ENCODE measurements at places on chromosomes 12 and 14. TPM values are rescaled to one million over a fixed set of nuclear protein-coding genes. Genes with fewer than 3 reads are reported as not detected.

GRCh38 chr14:62126879-62127478, 364.8 kb downstream of the SNAPC1 start:
- DNase-seq = peak; percentile 72

GRCh38 chr12:1384910-1385309, 209.5 kb downstream of the FBXL14 start:
- no peak for DNase-seq

DNA sequence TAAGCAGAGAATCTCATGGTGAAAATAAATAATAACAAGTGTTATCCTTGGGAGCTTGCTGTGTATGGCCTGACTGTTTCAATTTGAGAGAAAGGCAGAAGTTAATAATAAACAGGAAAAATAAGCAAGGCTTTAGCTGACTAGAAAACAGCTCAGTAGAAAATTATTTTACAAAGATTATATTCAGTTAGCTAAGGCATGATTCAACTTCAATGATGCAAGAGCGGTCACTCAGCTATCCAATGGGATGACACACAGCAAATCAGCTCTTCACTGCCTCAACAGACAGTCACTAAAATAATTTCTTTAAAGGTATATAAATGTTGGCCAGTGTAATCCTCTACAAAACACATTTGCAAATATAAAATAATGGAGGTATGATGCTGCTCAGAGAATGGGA, 18.6 kb downstream of the GSTZ1 start:
- peak; percentile 73 for DNase-seq

GRCh38 chr12:29617407-29617803, 119.9 kb upstream of the OVCH1 start:
- DNase-seq = no peak

Gene LBHD2
- total RNA-seq = not detected

DNA sequence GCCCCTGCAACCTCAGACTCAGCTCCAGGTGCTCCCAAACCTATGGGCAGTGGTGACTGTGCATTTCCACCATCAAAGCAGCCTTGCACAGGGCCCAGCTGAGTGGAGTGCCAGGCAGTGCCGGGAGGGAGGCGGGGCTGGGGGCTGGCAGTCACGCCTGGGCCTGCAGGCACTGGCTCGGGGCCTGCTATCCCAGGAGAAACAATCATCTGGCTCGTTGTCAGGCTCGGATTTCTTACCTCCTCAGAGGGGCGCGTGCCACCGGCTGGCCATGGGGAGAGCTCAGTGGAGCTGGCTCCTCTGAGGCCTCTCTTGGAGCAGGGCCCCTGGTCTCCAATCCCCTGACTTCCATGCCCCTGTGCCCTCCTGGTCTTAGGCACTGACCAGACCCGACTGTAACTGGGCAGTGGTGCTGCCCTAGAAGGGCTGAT, 20.2 kb upstream of the PPP1R13B start:
- DNase-seq = peak; percentile 54

GRCh38 chr14:89309670-89310177, 107.3 kb downstream of the FOXN3 start:
- DNase-seq = no peak

Gene GCN1
- 80.6 TPM for total RNA-seq

- peak; percentile 10 for DNase-seq
Measured at GRCh38 chr12:132560614-132561426, 49.6 kb downstream of the LRCOL1 start.

Gene TEDC1
- total RNA-seq = 7.6 TPM

DNA sequence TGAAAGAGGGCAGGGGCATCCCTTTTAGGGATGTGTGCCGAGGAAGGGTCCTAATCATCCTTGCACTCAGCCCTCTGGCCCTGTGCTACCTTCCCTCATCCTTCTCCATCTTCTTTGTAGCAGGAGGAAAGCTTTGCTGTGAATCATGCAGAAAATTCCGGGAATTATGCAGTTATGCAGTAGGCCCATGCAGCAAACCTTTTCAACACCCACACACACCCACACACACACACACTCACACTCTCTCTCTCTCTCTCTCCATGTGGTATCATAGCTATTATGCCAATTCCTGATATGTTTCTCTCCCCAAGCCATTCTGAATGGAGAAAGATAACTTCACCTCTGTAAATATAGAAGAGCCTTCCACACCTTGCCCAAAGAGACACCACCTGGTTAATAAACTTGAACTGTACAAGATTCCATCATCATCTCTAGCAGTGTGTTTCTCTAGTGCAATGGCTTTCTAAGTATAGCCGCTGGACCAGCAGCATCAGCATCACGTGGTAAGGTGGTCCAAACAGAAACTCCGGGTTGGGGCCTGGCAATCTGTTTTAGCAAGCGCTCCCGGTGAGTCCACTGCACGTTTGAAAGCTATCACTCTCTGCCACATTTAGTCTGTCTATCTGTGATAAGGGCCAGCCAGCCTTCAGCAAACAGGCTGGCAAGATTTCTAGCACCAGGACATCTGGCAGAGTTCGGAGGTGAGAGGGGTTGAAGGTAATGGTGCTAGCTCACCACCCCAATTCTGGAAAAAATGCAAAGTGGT, 57.6 kb downstream of the MDM2 start:
- DNase-seq = no peak

DNA sequence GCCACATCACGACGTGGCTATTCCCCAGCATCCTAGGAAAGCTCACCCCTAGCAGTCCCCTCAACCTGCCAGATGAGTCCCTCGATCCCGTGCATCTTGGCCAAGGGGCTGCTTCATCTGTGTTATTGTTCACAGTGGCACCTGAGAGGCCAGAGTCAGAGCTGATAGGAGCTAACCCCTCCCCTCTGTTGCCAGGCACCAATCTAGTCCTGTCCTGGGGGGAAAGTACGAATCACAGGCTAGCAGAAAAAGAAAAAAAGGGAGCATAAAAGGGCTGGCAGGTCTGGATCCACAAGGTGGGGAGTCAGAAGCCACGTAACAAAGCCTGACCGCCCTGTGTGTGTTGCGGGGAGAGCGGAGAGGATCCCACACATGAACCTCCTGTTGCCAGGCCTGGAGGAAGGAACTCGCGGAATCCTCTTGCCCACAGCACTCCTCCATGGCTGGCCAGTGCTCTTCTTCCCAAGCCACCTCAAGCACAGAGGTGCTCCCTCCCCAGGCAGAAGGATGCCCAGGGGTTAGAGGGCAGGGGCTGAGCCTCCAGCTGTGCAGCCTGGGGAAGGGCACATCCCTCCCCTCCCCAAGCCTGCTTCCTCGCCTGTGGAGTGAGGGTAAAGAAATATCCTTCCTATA, 91.8 kb downstream of the ITPK1 start:
- no peak for DNase-seq

DNA sequence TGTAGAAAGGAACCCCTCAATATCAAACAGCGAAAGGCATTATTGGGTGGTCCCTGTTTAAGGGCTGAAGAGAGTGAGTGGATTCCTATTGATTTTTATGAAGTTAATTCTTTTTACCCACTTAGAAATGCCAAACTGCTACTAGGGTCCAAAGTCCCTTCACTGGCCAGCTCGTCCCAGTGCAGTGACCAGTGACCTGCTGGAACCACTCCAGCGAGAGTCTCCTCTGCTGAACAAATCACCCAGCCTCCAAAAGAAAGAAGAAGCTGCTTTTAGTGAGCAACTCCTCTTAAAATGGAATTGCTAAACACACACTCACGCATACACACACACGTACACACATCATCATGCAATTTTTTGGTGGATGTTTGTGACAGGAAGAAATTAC, 198.2 kb upstream of the PLEKHG7 start:
- DNase-seq = peak; percentile 42

GRCh38 chr14:30129807-30130206, 202.2 kb upstream of the PRKD1 start:
- no peak for DNase-seq

Gene MYF6
- total RNA-seq = 0.52 TPM

DNA sequence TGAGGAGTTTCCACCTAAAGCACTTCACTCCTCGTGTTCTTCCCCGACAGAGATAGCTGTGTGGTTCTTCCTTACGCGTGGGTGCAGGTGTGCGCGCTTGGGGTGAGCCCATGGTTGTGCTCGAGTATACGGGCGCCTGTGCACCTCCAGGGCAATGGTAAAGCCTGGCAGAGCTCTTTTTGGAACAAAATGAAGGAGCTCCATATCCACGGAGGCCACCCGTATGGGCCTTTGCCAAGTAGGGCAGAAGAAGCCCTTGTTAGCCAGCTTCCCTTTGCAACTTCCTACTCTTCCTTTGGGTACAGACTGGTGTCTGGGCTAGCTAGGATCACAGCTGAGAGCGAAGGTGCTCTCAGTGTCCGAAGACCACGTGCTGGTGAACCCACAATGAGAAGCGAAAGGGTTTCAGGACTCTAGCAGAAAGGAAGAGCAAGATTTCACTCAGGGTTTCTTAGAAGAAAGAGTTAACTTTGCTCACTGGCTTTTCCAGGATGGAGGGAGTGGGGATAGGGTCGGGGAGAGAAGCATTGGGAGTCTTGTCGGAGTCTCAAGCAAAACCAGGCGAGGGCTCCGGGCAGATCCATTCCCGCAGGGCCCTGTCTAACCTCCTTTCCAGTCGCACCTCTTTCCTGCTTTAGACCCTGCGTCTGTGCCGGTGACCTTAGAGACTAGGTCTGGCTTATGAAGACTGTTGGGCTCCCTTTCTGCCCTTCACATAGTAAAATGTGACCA, 960 bp upstream of the LRFN5 start:
- DNase-seq = no peak

GRCh38 chr14:85536833-85537190, 6.9 kb downstream of the FLRT2 start:
- no peak for DNase-seq

DNA sequence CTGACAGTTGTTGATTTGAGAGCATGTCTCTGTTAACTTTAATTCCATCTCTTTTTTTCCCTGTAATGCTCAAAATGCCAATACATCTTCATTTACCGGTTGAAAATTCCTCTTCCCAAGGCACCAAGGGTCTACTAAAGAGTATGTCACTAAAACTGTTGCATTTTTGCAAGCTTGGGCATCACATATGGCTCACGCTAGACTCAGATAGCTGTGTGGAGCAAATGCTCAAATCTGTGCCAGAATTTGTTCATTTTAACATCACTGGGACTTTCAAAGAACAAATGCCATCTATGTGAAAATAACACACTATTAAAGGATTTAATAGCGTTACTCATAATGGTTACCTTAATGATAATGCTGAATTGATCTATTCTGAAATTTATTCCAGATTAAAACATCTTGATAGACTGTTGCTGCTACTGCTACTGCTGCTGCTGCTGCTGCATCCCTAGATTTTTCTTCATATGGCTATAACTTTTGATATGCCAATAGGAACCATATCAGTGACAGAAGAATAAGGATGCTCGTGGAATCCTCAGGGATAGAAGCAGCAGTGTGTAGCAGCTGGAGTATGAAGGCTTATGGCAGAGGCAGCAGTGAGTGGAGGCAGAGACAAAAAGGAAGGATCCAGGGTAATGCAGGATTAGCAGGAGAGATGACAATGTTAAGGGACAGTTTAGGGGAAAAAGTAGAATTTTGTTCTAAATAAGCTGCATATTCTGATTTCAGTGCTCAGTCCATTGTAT, 57.3 kb downstream of the MGAT4C start:
- DNase-seq = no peak

Data from renal cortical epithelial cell (primary cell).